ENCODE measurements at places on chromosomes 7 and 10.

DNA sequence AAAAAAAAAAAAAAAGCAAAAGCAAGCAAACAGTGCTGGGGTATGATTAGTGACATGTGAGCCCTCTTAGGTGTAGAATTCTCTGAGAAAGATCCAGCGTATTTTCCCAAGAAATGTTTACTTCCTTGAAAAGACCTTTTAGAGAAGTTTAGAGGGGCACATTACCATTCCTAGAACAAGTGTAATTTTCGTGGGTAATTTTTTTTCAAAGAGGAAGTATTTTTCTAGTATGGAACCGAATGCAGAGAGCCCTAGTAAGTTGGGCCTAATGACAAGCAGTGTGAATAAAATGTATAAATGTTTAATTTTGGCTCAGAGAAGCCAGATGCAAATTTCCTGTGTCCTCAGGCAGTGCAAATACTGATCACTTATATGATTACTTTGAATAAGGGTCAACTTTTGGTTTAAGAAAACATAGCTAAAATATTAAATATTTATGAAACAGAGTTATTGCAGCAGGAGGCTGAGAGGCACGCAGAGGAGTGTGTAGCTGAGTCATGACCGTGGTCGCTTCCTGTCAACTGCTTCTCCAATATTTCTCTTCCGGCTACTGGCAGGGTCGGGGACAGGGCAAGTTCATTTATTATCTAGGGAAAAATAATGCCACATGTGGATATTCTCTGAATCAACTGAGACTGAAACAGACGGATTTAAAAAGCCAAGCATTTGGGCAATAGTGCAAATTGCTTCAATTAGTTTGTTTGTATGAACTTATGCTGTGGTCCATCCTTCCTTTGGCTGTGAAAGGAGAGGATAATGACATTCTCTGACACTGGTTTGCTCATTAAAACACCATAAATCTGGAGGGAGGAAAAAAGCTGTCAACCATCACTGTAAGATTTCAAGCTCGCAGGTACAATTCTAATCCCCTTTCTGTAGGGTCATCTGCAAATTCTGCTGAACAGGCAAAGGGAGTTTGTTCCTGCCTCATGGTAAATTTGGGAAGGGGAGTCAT lies 495.2 kb downstream of the GLRX3 start:
- no peak for DNase-seq

- DNase-seq = no peak
These were observed 1.7 kb downstream of the PROSER2 start for GRCh38 chr10:11824825-11825224.

GRCh38 chr10:20399772-20400171 lies 497.3 kb downstream of the NEBL start:
- DNase-seq = no peak

DNA sequence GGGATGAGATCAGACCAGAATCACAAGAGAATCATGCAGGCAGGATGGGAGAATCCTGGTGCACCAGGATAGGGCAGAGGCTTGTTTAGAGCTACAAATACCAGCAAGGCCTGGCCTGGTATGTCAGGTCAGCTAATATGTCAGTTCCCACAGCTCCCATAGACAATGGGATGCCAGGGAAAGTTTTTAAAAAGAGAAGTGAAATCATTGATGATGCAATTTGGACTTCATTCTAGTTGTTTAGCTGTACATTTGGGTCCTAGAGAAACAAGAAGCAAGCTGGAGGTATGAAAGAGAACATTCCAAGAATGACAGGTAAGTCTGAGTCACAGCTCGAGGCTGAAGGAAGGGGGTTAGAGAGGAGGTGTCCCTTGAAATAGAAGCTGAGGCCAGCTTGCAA lies 45.2 kb downstream of the GPR141 start:
- DNase-seq = no peak

- no peak for DNase-seq
These were observed 40.7 kb downstream of the PIK3CG start for GRCh38 chr7:106905734-106906133.

DNA sequence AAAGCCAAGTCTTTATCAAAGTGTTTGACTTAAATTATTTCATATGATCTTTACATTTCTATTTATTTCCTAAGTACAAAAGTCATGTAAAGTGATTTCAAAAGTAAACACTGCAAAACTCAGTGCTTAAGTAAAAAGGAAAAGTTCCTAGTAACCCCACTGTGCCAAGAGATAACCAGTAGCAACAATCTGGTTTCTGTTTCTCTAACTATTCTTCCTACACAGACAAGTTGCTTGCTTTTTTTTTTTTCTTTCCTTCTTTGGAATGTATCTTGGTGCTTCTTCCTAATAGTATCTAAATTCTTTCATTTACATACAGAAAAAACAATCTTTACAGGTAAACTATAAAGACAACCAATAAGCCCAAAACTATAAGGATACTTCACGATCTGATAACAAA lies 3.1 kb downstream of the JCAD start:
- no peak for DNase-seq

DNA sequence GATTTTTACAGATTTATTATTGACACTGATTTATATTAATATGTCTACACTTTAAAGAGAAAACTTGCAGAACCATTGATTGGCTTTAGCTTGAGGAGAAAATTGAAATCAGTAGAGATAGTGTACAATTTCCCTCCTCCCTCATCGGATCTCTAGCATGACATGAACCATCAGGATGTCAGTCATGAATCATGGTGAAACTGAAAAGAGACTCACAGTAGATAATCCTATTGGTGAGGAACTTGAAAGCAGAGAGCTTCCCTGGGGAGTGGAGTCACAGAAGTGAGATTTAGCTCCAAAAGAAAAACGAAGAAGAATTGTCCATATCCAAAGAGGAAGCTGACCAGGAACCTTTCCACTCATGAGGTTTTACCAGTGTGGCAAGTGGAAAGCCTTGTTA lies 346.8 kb downstream of the ABCA13 start:
- no peak for DNase-seq

- DNase-seq = no peak
These were observed 775 bp upstream of the ABHD11 start for GRCh38 chr7:73739387-73739767.

DNA sequence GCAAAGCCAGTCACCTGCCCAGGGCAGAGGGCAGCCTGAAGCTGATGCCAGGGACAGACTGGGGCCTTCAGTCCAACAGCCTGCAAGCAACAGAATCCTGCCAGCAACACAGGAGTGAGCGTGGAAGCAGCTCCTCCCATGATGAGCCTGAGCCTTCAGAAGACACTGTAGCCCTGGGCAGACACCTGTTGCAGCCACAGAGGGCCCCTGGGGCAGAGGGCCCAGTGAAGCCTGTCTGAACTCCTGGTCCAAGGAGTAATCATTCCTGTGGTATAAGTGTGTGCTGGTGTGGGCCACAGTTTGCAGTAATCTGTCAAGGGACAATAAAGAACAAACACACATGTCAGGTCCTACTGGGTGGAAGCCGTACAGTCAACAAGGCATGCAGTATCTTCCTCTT lies 2.9 kb upstream of the PFKP start:
- no peak for DNase-seq

GRCh38 chr10:30742471-30742870 lies 112.9 kb upstream of the LYZL2 start:
- DNase-seq = no peak

- no peak for DNase-seq
These were observed 229.0 kb downstream of the STK31 start for GRCh38 chr7:23938937-23939552.
